ENCODE measurements at places on chromosomes 11 and 22. TPM values are rescaled to one million over a fixed set of nuclear protein-coding genes. Genes with fewer than 3 reads are reported as not detected.

The MRGPRE gene
- not detected for total RNA-seq

The PIWIL4 gene
- 0.43 TPM for total RNA-seq

The PAMR1 gene
- not detected for total RNA-seq

DNA sequence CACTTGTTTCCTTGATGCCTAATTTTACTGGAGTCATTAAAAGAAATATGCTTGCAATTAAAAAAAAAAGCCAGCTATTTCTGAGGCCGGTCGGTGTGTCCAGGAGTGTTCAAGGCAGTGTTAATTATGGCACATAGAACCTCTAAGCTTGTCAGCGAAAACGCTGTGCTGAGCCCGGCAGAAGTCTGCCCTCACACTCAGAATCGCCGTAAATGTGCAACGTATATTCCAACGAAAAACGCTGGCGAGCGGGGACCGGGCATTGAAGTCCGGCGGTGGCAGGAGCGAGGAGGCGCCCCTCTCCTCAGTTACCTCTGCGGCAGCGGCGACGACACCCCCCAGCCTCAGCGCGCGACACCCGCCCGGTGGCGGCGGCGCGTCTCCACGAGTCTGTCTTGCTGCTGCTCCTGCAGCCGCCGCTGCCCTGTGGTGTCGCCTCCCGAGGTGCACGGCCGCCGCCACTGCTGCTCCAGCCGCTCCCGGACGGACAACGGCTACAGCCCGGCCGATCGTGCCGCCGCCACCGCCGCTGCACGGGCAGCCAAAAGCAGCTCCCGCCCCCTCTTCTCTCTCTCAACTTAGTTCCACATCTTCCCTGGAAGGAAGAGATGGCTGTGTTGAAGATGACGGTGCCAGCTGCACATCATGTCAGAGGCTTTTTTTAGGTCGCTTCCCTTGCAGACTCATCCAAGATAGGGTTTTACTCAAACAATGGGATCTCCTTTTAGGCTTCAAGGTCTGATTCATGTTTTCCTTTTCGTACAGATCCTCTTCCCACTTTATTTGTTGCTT is 56.0 kb downstream of the JAM3 start:
- DNase-seq: peak; percentile 46

DNA sequence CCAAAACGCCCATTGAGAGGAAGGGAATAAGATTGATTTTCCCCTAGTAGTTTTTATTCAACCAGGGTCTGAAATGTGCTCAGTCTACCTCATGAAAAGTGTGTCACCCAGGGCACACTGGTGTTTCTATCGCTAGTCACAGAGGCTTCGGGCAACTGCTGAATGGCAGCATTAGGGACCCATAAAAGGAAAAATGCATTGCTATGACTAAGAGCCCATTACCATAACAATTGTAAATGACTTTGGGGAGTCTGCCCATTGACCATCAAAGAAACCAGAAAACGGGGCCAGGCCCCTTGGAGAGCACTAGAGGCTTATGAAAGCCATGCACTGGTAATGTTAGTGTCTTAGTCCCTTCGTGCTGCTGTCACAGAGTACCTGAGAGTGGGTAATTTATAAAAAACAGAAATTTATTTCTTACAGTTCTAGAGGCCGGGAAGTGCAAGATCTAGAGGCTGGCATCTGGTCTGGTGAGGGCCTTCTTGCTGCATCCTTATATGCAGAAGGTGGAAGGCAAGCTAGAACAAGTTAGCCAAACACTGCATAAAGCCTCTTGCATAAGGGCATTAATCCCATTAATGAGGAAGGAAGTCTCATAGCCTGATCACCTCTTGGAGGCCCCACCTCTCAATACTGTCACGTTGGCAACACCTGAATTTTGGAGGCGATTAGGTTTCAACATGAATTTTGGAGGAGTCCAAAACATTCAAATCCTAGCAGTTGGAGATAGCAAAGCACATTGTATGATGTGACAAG is 306.7 kb downstream of the ST3GAL4 start:
- no peak for DNase-seq

- DNase-seq: no peak
Observed at GRCh38 chr11:133946541-133947318, 10.0 kb downstream of the IGSF9B start.

- DNase-seq: no peak
Observed at GRCh38 chr11:35486446-35486845, 39.0 kb downstream of the PAMR1 start.

- DNase-seq: peak; percentile 36
Observed at GRCh38 chr11:118012083-118012669, 26.0 kb downstream of the IL10RA start.

GRCh38 chr22:26453812-26454500 is 24.9 kb downstream of the ASPHD2 start:
- DNase-seq: no peak

DNA sequence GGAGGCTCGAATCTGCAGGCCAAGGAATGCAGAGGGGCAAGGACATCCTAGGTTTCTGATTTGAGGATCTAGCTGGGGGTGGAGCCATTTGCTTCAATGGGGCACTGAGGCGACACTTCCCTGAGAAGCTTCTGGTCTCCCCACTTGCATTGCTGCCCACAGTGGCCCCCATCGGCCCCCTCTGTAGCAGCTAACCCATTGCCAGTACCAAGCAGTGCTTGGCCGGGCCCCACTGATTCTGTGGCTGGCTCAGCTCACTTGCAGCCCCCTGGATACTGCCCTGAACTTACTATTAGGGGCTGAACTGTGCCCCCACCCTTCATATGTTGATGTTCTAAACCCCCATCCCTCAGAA is 42.9 kb upstream of the SHISAL1 start:
- no peak for DNase-seq

GRCh38 chr11:70124321-70125000 is 46.3 kb downstream of the ANO1 start:
- no peak for DNase-seq

DNA sequence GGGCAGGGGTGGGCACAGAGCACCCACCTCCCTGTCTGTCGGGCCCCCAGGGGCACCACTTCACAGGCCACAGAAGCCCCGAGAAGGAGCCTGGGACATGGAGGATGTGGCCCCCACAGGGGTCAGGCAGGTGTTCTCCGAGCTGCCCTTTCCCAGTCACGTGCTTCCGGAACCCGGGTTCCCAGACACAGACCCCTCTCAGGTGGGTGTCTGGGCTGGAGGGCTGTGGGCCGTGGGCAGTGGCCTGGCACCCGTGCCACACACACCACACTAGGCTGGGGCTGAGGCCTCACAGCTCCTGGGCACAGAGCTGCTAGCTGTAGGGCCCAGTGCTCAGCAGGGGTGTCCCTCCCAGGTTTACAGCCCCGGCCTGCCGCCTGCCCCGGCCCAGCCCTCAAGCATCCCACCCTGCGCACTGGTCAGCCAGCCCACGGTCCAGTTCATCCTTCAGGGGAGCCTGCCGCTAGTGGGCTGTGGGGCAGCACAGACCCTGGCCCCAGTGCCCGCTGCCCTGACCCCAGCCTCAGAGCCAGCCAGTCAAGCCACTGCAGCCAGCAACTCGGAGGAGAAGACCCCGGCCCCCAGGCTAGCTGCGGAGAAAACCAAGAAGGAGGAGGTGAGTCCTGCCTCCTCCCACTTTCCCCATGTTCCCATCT is 5.5 kb downstream of the IRF7 start:
- DNase-seq: no peak

DNA sequence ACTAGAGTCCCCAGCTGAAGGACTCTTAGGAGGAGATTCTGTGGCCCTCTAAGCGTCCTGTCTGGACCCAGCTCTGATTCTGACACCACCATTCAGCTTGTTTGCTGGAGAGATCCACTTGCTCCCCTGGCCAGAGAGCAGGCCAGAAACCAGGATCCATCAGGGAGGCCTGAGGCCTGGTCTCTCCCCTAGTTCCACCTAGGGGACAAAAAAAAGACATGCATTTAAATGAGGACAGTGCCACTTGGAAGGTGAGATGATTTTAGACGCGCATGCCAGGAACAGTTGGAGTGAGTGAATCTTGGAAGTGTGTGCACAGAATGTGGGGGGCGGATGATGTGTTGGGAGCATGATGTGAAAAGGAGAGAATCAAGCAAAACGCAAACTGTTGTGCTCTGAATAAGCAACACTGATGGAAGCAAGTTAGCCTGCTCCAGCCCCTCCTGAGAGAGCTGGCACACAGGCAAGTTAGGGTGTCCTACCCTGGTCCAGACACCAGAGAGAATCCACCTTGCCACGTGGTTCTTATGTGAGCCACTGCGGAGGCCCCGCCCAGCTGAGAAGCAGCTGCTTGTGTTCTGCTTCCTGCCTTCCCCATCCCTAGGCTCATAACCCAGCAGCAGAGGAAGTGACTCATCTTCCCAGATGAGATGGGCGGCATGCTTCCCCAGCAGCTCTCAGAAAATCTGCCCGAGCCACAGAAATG is 8.0 kb upstream of the SLCO2B1 start:
- peak; percentile 98 for DNase-seq
